ENCODE measurements at places on chromosomes 1 and 21.

DNA sequence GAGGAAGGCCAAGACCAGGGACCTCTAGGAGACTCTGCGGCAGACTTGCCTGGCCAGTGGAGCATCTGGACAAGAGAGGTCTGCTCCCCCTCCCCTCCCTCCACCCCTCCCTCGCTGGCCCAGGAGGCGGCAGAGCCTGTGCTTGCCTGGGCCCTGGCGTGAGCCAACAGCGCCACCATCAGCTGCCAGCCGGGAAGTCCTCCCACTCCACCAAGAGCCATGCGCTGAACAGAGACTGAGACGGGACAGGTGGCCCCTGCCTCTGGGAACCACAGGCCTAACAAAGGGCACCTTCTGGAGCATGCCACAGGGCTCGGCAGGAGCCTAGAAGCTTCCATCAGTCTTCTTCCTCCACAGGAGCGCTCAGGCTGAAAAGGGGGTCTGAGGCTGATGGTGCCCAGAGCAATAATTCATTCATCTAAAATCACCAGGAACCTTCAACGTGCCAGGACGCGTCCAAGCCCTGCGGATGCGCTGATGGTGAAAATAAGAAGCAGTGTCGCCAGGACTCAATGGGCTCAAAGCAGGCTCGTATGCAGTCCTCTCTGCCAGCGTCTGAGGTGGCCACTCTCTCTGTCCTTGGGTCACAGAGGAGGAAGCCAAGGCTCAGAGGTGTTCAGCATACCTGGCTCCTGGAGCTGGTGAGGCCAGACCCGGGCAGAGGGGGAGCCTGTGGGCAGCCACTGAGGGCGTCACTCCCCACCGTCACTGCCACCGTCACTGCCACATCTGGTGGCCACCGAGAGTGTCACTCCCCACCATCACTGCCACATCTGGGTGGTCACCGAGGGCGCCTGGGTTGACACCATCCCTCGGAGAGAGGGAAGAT, 161.2 kb downstream of the NPHP4 start:
- DNase-seq: no peak

DNA sequence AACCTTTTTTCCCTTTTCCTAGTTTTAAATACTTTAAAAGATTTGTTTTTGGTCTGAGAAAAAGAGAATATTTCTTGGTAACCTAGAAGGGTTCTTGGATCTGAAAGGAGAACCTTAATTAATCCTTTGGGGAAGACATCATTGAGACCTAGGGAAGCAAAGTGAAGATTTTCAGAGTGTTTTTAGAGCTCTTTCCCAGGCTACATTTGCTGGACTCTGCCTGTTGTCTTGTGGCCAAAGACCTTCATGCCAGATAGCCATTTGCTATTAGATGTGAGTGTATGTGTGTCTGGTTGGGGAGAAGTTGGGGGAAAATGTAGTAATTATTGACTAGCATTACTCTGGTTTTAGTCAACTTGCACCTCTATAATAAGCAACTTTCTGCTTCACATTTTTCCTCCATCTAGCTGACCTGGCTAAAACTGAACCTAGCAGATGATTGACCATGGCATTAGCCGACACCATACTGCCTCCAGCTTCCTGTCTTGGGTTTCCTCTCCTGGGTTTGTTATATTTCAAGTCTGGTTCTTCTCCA, 239.1 kb downstream of the USP25 start:
- no peak for DNase-seq

- DNase-seq: no peak
Observed at GRCh38 chr1:236140705-236141446, 1.5 kb upstream of the GPR137B start.

DNA sequence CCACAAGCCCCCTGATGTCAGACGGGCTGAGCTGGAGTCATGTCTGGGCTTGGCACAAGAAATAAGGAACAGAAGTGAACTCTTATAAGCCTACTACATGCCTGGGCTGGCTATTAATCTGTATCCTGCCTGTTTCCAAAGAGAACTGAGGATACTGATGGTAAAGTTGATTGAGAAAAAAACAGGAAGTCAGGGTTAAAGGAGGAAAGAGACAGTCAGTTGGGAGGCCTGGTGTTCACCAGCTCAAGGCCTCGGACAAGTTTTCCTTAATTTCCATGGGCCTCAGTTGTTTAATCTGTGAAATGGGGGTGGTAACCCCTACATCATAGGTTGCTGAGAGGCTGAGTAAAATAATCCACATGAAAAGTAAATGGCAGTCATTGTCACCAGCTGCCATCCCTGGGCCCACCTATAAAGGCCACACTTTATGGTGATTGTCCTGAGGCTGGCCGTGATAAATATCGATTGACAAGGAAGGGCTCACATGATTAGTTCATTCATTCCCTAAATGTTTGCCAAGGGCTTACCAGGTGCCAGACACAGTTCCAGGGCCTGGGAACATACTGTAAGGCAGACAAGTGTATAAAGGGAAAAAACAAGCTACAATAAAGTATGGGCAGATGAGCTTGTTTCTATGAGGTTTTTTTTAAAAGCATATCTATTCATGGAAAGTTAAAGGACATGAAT, 2.8 kb downstream of the ALDH4A1 start:
- no peak for DNase-seq

DNA sequence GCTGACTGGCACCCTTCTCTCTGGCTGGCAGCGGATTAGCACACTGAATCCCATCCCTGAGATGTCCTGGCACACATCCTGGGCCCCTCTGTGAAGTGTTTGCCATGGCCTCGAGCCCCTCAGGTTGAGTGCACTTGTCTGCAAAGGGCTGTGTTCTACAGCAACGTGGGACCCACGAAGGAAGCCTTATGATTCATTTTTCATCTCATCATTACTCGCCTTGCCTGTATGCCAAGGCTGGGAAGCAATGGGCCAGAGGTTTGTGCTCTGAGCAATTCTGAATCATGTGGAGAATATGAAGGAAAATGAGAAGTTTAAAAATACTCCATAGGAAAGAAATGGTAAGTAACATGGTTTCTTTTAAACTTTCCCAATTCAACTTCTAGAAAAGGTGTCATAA, 124.8 kb upstream of the LMO4 start:
- DNase-seq: no peak

- no peak for DNase-seq
Observed at GRCh38 chr1:160949881-160950280, 4.7 kb downstream of the ITLN2 start.

- DNase-seq: no peak
Observed at GRCh38 chr1:113429461-113430153, 39.3 kb downstream of the MAGI3 start.

GRCh38 chr1:94418664-94419655, 771 bp downstream of the ABCD3 start:
- DNase-seq: no peak
